GM10248 (cell line): ENCODE measurements at places on chromosomes 2 and 18.

DNA sequence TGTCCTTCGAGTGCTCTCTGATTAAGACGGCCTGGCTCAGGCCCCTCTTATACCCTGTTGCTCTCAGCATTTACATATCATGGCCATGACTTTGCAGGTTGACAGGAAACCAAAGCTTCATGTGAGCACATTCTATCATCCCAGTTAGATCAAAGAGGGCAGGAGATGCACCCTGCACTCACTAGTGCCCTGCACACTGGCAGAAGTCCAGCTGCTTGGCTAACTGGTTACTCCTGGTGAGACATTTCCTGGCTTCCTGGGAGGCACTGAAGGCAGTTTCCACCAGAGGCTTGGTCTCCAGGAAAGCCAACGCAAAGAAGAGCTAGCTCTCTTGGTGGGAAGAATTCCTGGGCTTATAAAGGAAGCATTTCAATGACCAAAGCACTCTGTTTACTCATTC lies 66.3 kb downstream of the LIPG start:
- no peak for DNase-seq

- no peak for DNase-seq
Measured at GRCh38 chr18:74097803-74098202, 49.8 kb downstream of the FBXO15 start.

DNA sequence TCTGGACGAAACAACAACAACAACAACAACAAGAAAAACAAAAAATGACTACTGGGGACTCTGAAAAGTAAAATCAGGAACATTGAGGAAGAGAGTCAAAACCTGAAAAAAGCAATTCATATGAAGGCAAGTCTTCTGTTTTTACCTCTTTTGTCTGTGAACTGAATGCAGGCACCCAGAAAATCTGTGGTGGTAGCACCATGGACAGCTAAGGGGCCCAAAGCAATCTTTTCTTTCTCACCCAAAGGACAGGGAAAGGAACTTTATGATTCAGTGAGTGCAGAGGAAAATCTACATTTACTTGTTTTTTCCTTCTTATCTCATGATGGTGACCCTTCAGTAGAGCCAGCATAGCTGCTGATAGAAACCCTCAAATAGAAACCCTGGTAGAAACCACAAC lies 10.4 kb downstream of the ALK start:
- no peak for DNase-seq

DNA sequence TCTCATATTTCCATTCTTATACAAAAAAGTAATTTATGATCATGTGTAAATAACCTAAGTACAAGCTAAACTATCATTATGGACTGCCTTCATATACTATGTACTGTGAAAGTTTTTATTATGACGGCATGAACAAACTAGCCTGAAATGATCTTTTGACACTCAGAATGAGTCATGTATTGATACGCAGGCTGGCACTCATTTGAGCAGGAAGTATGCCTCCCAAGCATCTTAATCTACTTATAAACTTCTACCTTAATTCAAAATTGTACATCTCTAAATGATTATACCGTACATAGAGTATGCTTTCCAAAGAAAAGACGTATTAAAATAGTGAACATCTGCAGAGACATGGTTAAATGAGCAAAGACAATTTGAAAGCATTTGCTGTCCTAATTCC lies 207.1 kb upstream of the SPOPL start:
- no peak for DNase-seq

DNA sequence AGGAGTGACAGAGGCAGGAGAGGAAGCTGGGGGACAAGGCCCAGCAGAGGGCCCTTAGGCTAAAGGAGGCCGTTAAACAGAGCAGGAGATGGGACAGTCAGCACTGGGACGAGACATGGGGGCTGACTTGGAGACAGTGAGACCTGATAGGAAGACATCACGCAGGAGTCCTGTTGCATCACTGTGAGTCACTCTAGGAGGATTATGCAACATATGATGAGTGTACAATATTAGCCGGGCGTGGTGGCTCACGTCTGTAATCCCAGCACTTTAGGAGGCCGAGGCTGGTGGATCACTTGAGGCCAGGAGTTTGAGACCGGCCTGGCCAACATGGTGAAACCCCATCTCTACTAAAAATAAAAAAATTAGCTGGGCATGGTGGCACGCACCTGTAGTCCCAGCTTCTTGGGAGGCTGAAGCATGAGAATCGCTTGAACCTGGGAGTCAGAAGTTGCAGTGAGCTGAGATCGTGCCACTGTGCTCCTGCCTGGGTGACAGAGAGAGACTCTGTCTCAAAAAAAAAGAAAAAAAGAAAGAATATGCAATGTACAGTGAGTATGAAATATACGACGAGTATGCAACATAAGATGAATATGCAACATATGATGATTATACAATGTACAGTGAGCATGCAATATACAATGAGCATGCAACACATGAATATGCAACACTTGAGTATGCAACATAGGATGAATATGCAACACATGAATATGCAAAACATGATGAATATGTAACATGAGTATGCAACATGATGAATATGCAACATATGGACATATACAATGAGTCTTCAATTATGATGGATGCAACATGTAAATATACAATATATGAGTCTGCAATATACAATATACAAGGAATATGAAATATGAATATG lies 83.3 kb upstream of the ID2 start:
- DNase-seq = no peak

- DNase-seq = no peak
Measured at GRCh38 chr2:140627136-140627535, 1503.7 kb downstream of the LRP1B start.

GRCh38 chr18:8519102-8519501 lies 90.1 kb upstream of the RAB12 start:
- DNase-seq = no peak

DNA sequence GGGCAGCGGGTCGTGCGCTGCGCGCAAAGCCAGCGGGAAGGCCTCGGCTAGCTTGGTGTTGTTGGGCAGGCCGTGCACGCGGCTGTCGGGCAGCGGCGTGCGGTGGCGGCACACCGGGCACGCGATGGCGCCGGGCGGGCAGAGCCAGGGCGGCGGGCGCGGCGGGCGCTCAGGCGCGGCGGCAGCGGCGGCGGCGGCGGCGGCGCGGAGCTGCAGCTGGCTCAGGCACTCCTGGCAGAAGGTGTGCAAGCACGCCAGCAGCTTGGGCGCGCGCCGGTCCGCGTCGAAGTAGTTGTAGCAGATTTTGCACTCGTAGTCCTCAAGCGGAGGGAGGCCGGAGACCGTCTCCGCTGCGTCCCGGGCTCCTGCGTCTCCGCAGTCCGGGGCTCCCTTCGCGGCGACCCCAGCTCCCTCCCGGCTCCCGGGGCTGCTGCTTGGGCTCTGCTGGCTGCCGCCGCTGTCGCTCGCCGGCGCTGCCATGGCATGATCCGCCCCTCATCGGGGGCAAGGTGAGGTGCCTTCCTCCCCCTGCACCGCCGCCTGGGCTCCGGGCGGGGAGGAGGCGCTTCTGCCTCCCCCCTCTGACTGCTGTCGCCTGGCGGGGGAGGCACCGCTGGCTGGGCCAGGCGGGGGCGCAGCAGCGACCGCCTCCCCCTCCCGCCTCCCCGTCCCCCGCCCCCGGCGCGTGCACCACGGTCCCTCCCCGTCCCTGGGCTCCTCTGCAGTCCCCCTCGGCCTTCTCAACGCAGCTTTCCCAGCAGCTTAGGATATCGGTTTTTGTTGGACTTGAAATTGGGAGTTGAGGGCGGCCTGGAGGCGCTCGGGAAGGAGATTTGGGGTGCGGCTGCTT lies 21.0 kb upstream of the PAX3 start:
- DNase-seq = peak; percentile 74

DNA sequence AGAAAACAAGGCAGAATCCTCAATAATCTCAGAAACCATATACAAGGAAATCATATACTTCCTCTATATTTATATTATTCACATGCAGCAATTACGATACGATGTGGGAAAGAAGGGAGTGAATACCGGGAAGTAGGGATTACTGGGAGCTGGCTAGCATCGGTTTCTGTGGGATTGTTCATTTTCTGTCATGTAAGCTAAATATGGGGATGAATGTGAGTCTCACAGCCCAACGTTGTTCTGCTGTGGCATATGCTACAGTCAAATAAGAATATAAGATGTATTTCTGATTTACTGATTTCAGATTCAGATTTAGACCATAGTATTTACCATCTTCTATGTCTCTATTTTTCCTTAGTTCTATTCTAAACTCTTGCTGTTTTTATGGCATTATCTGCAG lies 113.6 kb downstream of the EVA1A start:
- no peak for DNase-seq

DNA sequence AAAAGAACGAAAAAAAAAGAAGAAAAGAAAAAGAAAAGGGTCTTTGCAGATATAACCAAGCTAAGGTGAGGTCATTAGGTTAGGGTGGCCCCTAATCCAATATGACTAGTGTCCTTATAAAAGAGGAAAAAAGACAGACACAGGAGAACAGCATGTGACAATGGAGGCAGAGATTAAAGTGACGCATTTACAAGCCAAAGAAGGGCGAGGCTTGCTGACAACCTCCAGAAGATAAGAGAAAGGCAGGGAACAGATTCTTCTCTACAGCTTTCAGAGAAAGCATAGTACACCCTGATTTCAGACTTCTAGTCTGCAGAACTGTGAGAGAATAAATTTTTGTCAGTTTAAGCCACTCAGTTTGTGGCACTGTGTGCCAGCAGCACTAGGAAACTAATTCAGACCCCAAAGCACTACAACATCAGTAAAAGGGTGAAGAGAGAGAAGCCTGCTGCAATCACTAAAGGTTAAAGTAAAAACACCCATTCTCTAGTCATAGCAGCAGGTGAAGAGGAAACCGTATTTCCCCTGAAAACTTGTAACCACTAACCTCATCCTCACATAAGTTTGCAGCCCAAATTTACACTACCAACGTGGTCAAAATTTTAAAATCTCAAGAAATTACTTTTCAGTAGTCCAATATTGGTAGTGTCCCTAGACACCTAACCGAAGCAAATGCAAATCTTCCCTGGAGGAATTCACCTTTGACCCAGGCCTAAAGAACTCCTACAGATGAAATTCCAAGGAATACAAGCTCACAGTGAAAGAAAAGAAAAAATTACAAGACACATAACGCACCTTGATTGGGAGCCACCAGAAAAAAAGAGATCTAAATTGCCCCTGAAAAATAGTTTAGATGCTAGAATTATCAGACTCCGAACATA lies 17.5 kb downstream of the REEP1 start:
- no peak for DNase-seq

DNA sequence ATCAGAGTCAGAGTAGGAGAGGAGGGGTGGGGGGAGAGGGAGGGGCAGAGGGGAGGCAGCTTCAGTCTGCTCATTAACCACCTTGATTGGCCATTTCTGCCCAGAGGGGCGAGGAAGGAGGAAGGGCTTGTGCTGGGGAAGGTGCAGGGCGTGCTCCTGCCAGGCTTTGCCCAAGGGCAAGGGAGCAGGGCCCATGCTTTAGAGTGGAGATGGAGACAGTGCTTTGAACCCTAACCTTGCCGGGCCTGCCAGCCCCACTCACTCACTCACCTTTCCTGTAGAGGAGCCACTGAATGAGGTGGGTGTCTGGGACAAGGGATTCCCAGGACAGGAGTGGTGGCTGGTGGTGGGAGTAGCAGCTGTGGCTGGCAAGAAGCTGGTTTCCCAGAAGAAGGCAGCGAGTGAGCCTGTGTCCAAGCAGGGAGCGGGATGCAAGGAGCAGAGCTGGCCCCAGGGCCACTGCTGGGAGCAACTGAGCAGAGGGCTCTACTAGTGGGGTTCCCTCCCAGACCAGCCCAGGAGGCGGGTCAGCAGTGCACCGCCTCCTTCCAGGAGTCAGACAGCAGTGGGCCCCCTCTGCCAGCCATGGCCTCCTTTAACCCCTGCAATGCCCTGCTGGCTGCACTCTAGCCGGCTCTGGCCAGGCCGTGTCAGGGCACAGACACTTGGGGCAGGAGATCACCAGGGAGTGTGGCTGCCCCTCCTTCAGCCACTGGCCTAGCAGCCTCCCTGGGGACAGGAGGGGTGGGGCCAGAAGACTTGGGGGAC lies 3.6 kb upstream of the RUFY4 start:
- no peak for DNase-seq

- no peak for DNase-seq
Measured at GRCh38 chr2:234805836-234806235, 146.0 kb upstream of the SH3BP4 start.

DNA sequence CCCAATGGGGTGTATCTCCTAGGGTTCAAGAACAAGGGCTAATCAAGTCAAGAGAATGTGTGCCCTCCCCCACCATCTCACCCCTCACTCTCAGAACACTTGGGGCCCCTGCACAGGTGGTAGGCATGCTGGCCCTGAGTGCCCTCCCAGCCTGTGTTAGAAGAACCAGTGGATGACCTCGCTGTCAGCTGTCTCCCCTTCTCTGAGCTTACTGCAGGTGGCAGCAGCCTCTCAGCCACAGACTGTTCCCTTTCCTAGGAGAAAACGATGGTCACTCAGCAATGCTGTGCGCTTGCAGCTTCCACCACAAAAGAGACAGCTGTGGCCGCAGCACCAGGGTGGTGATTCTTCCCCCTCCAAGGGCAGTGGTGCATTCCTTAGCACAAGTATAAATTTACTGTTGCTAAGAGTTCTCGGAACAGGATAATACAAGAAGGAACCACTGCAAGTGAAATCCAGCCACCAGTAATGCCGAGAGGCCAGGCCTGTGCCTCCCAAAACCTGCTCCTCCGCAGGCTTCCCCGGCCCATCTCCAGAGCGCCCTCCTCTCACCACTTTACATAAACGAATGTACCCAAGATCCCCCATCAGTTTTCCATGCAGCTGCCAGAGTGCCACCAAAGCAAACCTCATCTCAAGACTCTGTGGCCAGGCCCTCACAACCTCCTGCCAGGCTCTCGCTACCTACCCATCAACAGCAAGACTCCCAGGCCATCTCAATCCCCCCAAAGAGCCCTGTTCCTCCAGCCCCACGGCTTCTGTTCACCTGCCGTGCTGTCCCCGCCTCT lies 935 bp upstream of the RAMP1 start:
- DNase-seq = peak; percentile 78

DNA sequence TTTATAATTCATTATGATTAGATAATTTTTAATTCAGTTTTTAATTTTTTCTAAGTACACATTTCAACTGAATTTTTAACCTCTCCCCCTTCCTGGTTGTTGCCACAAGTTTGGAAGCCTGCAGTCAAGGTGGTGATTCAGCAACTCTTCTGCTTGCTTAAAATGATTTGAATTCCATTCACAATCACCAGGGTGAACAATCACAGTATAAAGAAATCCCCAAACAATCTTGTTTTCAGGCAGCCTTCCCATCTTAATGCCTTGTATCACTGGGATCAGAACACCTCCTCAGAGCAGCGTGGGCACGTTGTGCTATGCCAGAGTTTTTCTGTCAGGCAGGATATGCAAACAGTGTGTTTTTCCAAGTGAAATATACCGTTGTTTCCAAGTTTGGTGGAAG lies 46.7 kb upstream of the BARD1 start:
- no peak for DNase-seq
